ENCODE measurements at places on chromosomes 7 and 10.
A peak's percentile ranks its signal among the peaks of the same experiment; 100 is the strongest.

- peak; percentile 95 for DNase-seq
Observed at GRCh38 chr7:96303686-96304443, 18.0 kb downstream of the SLC25A13 start.

DNA sequence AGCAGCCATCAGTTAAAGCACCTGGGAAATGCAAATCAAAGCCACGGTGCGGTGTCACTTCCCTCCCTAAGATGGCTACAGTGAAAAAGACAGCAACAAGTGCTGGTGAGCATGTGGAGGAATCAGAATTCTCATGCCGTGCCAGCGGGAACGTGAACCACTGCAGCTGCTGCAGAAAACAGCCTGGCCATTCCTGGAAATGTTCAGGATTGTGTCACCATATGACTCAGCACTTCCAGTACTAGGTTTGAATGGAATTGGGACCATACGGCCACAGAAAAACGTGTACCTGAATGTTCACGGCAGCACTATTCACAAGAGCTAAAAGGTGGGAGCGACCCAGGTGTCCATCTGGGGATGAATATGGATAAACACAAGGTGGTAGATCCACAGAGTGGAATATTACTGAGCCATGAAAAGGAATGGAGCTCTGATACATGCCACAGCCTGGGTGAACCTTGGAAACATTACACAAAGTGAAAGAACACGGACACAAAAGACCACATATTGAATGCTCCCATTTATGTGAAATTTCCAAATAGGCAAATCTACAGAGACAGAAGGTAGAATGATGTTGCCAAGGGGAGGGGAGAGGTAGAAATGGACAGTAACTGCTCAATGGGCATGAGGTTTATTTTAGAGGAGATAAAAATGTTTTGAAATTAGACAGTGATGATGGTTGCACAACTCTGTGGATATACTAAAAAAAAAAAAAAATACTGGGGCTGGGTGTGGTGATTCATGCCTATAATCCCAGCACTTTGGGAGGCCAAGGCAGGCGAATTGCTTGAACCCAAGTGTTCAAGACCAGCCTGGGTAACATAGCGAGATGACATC lies 61.6 kb downstream of the MICALL2 start:
- DNase-seq: peak; percentile 32

- no peak for DNase-seq
Observed at GRCh38 chr10:78852466-78853240, 216.1 kb upstream of the ZMIZ1 start.

GRCh38 chr10:70586348-70586930 lies 16.1 kb downstream of the PRF1 start:
- DNase-seq: no peak

- peak; percentile 27 for DNase-seq
Observed at GRCh38 chr7:22193450-22193983, 163.4 kb downstream of the RAPGEF5 start.

DNA sequence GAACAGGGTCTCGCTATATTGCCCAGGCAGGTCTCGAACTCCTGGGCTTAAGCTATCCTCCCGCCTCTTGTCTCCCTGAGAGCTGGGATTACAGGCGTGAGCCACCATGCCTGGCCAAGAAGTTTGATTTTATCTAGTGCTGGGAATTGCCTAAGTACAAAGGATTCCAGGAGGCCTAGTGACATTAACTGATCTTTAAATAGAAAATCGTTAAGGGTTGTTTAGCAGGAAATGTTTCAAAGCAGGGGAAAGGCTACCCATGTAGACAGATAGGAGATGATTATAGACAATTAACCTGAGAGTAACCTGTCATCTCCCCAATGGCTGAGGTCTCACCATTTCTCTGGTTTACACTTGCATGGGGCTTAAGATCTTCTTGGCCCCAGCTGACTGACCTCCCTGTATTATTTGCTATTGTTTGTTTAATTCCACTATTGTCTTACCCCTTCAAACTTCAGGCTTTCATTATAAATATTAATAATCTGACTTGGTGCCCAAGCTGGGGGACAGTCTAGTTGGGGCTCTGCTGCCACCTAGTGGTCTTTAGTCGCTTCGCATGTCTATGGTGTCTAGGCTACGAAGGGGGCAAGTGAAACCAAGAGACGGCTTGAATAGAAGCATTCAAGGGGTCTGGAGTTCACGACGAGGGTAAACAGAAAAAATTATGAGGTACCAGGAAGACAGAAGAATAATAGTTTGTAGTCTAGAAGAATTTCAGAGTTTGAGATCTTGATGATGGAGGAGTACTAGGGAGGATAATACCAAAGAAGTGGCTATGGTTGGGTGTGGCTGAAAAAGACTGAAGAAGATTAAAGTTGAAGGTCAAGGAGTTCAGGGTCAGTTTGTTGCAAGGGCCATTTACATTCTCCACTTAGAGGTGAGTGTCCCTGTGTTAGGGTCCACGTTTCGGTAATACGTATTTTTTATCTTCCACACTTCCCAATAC lies 40.4 kb upstream of the BPGM start:
- DNase-seq: peak; percentile 45

DNA sequence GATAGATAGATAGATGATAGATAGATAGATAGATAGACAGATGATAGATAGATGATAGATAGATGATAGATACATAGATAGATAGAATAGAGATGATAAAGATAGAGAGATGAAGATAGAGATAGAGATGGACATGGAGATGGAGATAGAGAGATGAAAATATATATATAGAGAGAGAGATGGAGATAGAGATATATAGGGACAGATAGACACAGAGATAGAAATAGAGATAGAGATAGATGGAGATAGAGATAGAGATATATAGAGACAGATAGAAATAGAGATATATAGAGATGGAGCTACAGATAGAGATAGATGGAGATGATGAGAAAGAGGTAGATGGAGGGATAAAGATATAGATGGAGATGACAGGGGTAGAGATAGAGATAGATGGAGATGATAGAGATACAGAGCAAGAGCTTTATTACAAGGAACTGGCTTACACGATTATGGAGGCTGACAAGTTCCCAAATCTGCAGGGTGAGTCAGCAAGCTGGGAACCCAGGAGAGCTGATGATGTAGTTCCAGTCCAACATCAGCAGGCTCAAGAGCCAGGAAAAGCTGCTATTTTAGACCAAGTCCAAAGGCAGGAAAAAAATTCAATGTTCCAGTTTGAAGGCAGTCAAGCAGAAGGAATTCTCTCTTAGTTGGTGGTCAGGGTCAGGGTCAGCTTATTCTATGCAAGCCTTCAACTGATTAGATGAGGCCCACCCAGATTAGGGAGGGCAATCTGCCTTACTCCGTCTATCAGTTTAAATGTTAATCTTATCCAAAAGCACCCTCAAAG lies 37.1 kb downstream of the CAV1 start:
- DNase-seq: no peak

- DNase-seq: no peak
Observed at GRCh38 chr7:7710469-7710868, 7.9 kb downstream of the RPA3 start.

DNA sequence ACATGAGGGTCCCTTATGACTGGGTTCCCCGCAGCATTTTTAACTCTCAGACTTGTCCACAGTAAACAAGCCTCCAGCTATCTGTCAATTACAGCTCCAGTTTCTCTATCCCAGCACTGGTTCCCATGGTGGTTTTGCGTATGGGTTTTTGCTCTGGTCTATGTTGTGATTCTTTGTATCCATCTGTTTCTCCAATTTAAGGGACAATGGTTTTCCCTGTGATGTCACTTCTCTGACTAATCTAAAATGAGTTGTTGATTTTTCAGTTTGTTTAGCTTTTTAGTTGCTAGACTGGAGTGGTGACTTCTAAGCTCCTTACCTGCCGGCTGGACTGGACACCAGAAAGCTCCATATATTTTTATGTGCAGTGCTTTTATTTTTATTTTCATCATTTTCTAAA lies 303.7 kb downstream of the INHBA start:
- no peak for DNase-seq

DNA sequence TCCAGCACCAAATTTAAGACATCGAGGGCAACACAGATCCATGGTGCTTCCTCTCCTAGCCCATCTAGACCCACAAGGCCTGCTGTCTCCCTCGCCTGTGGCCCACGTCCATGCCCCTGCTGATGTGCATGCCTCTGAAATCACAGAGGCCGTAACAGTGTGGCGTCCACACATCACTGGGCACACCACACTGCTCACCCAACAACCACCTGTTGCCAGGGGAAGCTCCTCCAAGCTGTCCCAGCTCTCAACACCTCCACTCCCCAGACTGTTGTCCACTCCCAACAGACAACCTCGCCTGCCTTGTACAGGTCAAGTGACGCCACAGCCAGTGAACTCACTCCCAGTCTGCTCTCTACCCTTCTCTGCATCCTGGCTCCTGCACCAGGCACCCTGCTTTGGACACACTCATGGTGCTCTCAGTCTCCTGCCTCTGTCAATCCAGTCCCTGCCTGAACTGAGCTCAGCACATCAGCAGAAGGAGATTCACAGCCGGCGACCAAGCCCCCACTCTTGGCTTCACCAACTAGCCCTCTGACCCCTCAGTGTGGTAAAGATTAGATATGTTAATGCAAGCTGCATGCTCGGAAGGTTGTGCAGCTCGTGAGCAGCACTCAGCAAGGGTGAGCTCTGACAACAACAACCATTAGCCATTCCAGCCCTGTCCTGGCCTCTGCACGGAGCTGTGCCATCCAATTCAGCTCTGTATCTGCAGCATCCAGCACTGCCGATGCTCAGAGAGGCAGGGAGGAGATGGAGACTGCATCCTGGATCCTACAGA lies 197.0 kb downstream of the TNS3 start:
- no peak for DNase-seq

DNA sequence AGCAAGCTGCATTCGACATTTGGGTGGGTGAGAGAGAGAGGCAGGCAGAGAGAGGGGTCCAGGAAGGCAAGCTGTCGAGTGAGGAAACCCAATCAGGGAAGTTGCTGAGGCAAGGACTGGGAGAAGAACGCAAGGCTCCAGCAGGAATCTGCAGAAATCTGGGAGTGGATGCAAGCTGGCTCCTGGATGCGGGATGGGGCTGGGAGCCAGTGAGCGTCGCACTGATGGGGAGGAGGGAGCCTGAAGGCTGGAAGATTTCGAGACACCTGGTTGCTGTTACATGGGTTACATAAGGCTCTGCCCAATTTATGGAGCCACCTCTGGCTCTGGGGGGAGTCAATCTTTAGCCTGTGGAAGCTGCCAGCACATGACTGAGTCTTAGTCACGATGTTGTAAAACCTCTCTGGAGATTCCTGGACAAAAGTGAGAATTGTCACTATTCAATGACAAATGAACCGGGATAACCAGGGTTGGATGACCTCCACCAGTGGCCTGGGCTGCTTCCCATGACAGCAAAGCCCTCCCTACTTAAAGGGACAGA lies 51.1 kb upstream of the ADRB1 start:
- DNase-seq: no peak

DNA sequence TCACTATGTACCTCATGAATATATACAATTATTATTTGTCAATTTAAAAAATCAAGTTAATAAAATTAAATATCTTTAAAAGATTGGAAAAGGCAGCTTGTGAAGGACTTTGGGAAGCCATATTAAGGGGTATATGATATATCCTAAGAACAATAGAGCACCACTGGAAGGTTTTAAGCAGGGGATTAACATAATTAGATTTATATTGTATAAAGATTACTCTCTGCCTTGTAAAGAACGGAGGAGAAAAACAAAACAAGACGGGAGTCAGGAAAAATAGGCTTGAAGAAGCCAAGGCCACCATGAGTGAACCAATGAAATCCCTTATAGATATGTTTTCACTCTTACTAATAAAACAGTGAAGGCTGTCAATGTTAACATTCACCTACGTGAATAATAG lies 11.1 kb upstream of the CNNM1 start:
- no peak for DNase-seq

- no peak for DNase-seq
Observed at GRCh38 chr10:4257939-4258465, 473.0 kb upstream of the KLF6 start.

DNA sequence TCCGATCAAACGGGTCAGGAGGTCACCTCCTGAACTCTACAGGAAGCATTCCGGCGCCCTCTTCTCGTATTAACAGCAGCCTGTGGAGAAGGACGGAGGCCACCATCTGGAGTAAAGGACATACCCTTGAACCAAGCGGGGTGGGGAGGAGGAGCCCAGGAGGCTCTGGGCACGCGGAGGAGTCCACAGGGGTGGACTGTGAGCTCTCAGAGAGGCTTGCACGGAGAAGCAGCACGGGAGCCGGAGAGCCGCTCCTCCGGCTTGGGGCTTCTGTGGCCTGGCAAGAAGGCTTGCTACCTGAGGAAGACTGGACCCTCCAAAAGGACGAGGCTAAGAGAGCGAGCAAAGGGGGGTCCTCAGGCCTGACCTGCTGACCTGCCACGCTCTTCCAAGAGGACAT lies 77.9 kb downstream of the MAD1L1 start:
- no peak for DNase-seq

DNA sequence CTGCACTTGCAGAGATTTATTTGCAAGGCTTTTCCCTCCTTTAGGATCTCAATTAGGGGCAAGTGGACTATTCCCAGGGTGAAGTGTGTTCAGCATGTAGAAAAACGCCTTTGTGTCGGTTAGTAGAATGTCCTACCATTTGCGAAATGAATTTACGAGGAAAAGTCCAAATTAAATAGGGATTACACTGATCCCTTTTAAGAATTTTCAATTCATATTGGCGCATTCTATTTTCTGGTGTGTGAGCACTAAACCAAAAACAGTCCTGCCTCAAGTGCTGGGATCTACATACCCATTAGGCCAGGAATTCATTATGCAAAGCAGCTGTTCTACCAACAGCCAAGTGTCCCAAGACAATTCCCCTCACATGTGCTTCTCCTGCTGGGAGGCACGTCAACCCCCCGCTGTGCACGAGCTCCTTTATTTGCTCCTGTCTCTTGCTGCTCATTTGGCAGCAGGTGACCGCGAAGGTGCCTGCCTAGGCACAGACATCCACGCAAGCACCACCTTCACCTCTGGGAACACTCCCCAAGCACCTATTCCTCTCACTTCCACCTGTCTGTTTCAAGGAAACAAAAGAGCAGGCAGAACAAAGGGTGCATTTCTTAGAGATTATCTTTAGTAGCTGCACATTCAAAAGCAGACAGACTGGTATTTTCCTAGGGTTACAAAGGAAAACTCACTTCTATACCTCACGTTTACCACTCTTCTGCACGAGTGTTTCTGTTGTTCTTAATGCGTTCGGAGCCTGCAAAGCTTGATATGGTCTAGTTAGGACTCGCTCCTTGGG lies 134.6 kb upstream of the FGFR2 start:
- no peak for DNase-seq

GRCh38 chr10:50275650-50276235 lies 24.4 kb upstream of the ASAH2 start:
- DNase-seq: peak; percentile 6

DNA sequence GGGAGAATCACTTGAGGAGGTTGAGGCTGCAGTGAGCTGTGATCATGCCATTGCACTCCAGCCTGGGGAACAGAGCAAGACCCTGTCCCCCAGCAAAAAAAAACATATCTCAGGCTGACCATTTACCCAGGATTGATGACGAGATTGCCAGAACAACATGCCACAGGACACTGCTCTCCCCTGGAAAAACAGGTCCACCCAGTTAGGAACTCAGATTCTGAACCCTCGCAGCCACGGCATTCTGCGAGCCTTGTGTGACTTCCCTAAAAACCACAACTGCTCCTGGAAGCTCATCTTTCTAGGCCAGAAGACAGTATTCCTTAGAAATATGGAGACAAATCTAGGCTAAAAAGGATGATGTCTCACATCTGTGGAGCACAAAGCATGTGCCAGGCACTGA lies 42.1 kb upstream of the SH2B2 start:
- DNase-seq: no peak

Measured in fibroblast of skin of abdomen (primary cell).